ENCODE measurements at places on chromosomes 1 and 21.

DNA sequence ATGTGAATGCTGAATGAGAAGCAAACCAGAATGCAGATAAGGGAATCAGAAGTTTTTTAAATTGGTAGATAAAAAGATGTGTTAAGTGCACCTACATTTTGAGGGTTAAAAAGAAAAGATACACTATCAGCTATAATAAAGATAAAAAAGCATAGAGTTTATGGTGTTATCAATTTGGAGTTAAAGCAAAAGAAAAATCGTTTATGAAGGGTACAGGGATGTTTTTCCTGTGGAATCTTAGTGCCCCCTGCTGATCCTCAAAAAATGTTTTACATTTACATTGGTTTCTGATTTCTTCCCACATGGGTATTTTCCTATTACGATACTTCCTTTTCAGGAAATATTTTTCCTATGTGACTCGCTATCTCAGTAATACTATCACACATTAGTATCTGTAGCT lies 293.5 kb downstream of the MRPL39 start:
- DNase-seq, result no peak

DNA sequence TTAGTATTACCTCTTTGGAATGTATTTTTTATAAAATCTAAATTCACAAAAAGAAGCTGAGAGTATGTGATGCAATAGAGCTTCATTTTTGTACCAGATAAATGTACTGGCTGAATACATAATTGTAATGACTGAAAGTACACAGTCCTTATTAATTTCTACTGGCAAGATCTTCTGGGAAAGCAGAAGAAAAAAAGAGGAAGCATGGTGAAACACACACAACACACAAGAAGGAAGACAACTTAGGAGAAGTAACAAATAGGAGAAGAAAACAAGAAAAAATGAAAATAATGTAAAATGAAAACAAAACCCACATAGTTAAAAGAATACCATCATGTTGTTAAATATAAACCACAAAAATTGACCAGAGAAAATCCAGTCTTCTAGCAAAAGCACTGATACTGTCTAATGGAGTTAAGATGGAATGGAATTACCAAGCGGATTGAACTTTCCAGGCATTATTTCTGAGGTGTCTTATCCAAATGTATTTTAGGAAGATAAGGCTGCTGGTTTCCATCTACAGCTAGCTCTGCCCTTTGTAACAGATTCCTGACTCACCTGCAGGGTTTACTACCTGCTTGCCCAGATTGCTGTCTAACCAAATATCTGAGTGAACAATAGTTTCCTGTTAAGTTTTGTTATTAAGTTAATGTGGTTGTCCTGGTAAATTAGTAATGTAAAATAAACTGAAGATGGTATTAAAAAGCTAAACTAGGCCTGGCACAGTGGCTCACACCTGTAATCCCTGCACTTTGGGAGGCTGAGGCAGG lies 4.5 kb upstream of the COP1 start:
- DNase-seq, result no peak

GRCh38 chr1:50783286-50783685 lies 176.8 kb downstream of the FAF1 start:
- no peak for DNase-seq

- DNase-seq, result no peak
Observed at GRCh38 chr1:11214698-11215380, 25.7 kb downstream of the ANGPTL7 start.

- no peak for DNase-seq
Observed at GRCh38 chr1:113073479-113073950, 517 bp downstream of the LRIG2 start.

- DNase-seq, result no peak
Observed at GRCh38 chr21:32741336-32741735, 13.5 kb upstream of the SYNJ1 start.

GRCh38 chr21:39022035-39022434 lies 161.2 kb downstream of the PSMG1 start:
- no peak for DNase-seq

DNA sequence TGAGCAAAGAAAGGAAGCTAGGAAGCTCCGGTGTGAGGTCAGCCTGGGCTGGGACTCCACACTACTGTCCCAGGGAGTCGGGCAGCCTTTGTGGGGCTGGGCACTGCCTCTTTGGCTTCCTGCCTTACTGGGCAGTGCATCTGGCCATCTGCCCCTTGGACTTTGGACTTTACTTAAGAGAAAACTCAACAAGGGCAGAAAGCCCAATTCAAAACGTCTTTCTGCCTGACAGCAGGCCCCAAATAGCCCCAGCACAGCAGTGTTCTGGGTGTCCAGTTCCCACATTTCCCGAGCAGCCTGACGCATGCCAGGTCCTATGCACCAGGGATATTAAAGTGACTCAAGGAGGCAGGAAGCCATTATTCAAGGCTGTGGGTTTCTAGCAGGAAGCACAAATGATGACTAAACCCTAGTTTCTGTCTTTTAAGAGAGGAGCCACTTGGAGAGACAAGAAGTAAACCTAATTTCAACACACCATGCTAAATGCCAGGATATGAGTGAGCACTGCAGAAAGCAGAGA lies 37.9 kb upstream of the EDEM3 start:
- DNase-seq, result no peak

- no peak for DNase-seq
Observed at GRCh38 chr1:236494586-236495466, 29.0 kb upstream of the LGALS8 start.

DNA sequence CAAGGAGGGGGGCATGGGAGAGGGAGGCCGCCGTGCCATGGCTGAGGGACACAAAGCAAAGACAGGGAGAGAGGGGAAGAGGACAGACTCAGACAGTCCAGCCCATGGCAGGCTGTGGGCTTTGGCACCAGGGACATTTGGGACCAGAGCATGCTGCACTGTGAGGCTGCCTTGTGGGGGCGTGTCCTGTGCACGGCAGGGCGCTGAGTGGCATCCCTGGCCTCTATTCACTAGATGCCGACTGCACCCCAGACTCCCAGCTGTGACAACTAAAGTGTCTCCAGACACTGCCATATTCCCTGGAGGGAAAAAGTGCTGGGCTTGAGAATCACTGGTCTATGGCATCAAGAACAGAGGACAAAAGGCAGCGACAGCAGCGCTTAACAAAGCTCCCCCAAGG lies 18.6 kb upstream of the PRDM15 start:
- no peak for DNase-seq

- no peak for DNase-seq
Observed at GRCh38 chr1:186657481-186657880, 22.7 kb downstream of the PTGS2 start.

- DNase-seq, result no peak
Observed at GRCh38 chr1:64111787-64112186, 91.6 kb upstream of the UBE2U start.

GRCh38 chr1:116255486-116256285 lies 117.4 kb upstream of the ATP1A1 start:
- DNase-seq, result no peak

- no peak for DNase-seq
Observed at GRCh38 chr1:161033751-161034150, 5.0 kb downstream of the TSTD1 start.

DNA sequence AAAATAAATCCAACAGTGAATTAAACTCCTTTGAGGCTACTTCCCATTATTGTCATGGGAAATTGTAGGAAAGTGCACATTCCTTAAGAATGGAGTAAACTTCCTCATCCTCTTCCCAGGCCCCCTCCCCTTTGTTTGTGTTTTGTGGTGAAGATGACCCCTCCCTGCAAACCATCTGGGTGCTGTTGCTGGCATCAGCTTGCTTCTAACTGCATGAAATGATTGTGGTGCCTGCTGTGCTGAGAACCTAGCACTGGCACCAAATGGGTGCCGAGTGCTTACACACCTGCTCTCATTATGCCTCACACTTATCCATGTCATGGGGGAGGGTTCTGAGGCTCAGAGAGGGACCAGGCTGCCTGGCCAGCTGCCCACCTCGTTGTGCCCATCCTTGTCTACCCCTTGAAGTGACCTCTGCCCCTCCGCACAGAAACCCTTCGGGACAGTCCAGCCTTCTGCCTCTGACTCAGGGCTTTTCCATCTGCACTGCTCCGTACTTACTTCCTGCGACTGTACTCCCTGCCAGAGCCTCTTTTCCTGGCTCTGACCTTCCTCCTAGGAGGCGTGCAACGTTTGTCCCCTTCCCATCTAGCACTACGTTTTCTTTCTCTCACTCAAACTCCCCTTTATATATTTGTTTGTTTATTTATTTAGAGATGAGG lies 30.6 kb downstream of the CAPN2 start:
- no peak for DNase-seq

DNA sequence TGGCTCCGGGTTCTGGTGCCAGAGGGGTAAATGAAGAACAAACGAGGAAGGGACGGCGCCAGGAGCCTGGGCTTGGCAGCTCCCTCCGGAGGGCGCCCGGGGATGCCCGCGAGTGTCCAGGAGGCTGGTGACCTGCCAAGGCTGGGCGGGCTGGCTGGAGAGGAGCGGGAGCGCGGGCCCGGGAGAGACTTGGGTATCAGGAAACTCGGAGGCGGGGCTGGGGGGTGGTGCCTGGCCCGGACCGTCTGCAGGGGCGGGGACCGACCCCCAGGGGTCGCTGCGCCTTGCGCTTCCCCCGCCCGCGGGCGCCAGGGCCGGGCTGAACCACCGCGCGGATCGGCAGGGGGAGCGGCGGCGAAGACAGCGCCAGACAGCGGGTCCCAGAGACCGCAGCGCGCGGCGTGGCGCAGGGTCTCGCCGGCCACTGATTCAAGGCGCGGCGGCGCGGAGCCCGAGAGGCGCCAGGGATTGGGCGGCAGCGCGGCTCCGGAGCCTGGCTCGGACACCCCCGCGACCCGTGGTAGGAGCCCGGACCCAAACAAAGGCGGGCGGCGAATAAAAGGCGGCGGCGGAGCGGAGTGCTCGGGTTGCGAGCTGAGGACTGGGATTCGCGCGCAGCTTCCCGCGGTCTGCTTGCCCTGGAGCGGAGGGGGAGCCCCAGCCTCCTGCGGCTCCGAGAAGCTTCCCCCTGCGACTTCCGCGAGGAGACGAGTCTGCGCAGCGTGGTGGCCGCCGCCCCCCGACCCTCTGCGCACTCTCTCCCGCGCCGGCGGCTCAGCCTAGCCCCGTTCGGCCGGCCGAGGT lies at the start of gene DISP3:
Gene DISP3, plus strand, starts transcription at position 585 of the 804 bp plus-strand sequence. CDS start 21,838 bp downstream, outside the sequence.
- DNase-seq, result peak; percentile 65

DNA sequence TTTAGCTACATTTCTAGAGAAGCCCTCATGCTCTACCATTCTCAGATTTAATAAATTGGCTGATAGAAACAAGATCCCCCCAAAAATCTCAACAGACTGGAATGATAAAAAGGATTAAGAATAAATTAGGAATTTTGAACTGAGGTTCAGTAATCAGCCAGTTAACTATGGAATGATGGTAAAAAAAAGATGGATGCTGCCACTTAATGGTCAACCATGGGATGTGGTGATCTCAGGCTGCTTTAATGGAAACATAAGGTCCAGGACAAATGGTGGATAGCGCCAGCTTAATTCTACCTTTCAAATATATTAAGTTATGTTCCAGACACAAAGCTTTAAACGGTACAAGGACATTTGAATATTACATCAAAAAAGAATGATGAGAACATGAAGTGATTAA lies 49.9 kb downstream of the CCN1 start:
- DNase-seq, result no peak

DNA sequence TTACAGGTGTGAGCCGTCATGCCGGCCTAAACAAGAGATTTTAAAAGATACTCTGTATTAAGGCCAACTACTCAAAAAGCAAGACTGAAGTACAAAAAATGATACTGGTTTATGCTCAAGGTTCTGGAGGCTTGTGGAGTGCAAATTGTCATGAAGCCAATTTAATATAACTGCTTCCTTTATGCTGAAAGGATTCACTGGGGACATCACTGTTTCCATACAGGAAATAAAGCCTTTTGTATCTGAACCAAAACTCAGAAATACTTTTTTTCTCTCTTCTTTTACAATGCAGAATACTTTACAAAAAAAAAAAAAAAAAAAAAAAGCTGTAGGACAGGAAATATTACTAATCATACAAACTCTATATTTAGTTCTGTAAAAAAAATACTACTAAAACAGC lies 55.5 kb upstream of the CNN3 start:
- no peak for DNase-seq

GRCh38 chr21:29486306-29486807 lies 187.6 kb downstream of the BACH1 start:
- DNase-seq, result no peak

- DNase-seq, result no peak
Observed at GRCh38 chr1:114517348-114517747, 6.3 kb upstream of the TRIM33 start.

DNA sequence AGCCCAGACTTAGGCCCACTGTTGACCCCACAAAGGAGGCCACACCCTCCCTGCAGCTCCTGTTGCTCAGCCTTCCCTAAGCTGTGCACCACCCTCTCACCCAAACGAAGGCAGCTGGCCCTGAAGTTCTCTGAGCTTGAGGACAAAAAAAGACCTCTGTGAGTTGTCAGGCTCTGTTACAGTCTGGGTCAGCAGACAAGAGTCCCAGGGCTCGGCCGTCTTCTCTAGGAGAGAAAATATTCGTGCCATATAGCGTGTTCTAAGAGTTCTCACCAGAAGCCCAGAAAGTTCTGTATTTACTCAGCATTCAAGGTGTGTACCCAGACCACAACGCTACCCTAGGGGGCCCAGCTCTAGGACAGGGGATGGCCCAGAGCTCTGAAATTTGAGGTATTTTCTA lies 25.5 kb upstream of the LYST start:
- DNase-seq, result no peak

DNA sequence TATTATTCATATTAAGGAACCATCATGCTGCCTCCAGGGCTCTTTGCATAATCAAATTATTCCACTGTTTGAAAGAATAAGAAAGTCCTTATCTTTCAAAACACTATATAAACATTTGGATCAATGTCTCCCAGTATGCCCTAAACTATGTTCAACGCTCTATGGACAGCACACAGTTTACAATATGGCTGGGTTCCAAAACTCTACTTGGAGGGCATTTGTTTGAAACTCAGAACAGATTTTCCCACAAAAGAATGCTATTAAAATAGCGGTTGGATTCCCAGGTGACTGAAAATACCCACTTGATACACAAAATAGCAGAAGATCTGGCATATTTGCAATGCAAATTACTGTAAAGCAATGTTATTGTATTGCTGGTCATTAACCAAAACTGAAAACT lies 3.2 kb downstream of the HAO2 start:
- DNase-seq, result no peak

DNA sequence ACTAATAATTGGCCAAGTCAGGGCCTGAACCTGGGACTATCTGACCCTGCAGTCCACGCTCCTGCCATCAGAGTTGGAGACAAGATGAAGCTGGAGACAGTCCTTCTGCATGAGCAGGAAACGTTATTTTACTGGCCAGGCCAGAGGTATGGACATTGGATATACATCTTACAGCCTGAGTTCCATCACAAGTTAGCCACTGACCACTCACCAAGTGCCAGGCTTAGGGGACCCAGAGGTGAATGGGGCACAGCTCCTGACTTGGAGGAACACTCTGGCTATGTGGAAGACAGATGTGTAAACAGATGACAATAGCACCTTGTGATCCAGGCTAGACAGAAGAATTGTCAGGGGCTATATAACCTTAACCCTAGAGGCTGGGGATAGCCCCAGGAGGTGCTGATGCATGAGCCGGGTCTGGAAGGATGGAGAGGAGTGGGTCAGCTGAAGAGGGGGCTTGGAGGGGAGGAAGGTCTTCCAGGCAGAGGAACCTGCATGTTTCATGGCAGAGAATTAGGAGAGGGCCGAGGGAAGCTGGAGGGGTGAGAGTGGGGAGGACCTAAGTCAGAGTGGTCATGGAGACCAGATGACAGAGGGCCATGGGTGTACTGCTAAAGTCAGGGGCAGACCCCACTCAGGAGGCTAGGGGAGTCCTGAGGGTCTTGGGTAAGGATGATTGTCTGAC lies 52.5 kb upstream of the DMRTB1 start:
- no peak for DNase-seq

- no peak for DNase-seq
Observed at GRCh38 chr1:223350361-223350908, 13.5 kb downstream of the SUSD4 start.

Measured in stimulated activated naive CD4-positive, alpha-beta T cell treated with Interleukin-2 at 50 U/mL for 16 hours (primary cell).